Iris pigment epithelial cell (primary cell): ENCODE measurements at places on chromosomes 12 and 14.

- no peak for DNase-seq
Observed at GRCh38 chr14:63269561-63270225, 49.0 kb downstream of the GPHB5 start.

DNA sequence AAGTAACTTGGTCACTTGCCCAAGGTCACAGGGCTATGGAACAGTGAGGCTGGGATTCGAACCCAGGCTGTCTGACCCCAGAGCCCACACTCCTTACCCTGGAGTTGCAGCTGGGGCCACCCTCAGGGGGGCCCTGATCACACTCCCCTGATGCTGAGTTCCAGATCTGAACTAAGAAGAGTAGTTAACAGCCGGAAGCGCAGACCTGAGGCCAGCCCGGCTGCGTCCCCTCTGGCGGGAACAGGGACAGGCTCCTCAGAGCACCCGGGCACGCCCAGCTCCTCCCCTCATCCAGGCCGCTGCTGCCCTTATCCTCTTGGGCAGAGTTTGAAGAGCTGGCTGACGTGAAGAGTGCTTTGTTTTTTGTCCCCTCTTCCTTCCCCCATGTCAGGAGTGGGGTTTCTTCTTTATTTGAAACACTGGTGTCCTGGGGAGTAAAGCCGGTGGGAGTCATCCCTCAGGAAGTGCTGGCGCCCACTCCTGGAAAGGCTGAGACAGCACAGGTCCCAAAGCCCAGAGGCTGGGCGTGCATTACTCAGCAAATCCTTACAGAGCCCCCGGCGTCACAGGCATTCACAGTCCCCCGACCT is 8.7 kb downstream of the PHB2 start:
- DNase-seq = peak; percentile 76

DNA sequence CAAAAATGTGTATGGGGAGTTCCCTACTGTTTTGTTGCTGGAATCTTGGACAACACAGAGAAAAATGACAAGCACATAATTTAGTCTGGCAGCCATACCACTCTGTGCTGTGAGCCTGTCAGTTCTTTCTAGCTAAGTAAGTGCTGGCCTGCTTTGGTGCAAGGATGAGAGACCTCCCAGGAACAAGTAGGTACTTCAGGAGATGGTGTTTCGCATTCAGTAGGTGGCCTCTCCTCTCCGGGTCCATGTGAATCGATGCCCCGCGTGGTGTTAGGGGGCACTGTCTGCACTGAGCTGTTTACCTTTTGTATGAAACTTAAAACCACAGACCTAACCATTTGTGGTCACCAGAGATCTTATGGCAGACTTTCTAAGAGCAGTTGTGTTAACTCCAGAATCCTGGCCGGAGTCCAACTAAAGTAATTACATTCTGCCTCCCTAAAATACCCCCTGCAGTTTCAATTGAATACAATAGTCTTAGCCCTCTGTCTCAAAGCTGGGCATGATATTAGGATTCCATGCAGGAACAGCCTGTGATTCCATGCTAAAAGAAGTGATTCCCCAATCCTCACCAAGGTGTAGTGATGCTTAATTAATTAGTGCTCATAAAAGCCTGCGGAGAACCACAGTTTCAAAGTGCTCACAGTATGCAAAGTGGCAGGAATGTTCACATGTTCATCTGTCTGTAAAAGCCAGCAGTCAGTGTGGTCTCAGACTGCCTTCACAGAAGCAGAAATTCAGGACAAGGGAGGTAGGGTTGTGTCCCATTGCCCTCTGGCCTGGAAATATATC is 64.2 kb downstream of the LLPH start:
- DNase-seq = peak; percentile 79

DNA sequence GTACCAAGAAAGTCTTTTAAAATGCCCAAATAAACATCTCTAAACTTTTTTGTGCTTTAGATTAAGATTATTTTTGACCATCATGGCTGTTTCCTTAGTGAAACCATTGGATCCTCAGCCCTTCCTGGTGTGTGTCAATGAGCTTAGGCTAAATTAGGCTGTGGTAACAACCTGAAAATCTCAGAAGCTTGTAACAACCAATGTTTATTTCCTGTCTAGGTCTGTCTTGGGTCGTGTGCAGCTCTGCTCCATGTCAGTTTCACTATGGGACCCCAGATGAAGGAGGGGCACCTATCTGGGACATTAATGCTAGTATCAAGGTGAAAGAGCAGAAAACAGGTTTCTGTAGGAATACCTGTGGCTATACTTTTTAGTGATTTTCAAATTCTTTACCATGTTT is 49.9 kb downstream of the KCNMB4 start:
- no peak for DNase-seq

- DNase-seq = no peak
Observed at GRCh38 chr12:127595506-127595905, 671.5 kb upstream of the TMEM132C start.
